AG04449 (cell line): ENCODE measurements at places on chromosomes 2 and 18.

GRCh38 chr2:121955426-121955825 lies 200.0 kb downstream of the TSN start:
- DNase-seq: no peak

- no peak for DNase-seq
These were observed 29.4 kb upstream of the CHMP3 start for GRCh38 chr2:86592547-86593230.

DNA sequence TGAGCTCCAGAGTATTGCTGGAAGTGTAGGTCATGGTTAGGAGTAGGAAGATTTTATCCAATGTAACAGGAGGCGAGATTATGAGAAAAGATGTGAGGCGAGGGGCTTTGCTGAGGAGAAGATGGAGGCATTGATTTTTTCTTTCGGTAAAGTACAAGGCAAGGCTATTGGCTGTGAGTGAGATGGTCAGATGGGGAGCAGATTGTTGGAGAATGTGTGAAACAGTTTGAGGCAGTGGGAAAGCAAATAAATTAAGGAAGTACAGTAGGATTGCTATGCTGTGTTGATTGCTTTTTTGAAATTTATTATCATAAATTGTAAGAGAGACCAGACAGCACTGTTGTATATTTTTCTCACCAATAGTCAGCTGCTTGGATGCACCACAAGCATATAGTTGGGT lies 173.3 kb downstream of the KCNE4 start:
- no peak for DNase-seq

- DNase-seq: no peak
These were observed 321.8 kb downstream of the ZEB2 start for GRCh38 chr2:144198116-144198515.

DNA sequence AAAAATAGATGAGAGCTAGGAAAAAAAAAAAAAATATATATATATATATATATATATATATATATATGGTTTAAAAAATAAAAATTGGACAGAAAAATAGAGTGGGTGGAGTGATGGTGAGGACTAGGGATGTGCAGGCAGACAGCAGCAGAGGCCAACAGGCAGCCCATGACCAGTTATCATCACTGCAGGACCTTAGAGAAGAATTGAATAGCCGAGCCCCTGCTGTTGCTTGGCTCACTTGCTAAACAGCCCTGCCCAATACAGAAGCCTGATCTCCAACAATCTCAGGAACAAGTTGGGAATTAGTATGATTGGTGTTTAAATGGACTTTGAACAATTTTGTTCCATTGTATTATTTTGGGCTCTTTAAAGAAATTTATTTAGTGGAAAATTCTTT lies 967.5 kb upstream of the PIK3C3 start:
- DNase-seq: no peak
